GM12878 (cell line): ENCODE measurements at places on chromosomes 4 and X. TPM values are rescaled to one million over a fixed set of nuclear protein-coding genes. Genes with fewer than 3 reads are reported as not detected.
A peak's percentile ranks its signal among the peaks of the same experiment; 100 is the strongest.

GRCh38 chr4:6773616-6774540 lies 8.6 kb upstream of the KIAA0232 start:
- no peaks in the 10 kb centered on the region for H3K36me3 ChIP-seq
- DNase-seq, result no peak
- H3K4me3 ChIP-seq, result no peak overlapping the region
- H3K27ac ChIP-seq, result no peak overlapping the region

DNA sequence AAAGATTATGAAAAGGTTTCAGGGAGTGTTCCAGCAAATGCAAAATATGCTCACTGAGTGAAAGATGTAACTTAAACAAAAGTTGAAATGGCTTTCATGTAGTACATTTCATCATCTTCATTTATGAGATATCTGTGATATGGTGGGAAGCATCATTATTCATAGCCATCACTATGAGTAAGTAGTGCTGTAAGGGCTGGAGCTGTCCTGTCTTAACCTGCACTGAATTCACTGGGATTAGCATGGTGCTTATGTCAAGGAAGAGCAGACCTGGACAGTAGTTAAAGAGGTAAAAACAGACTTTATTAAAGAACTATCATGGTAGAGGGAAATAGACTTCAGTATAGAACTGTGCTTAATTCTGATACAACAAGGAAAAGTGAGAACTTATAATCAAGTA lies 1347.3 kb downstream of the RPA4 start:
- no peak for DNase-seq
- H3K27me3 ChIP-seq, result no peaks in the 10 kb centered on the region
- H3K27ac ChIP-seq, result no peak overlapping the region
- no peak overlapping the region for H3K4me3 ChIP-seq
- H3K4me1 ChIP-seq, result no peaks in the 10 kb centered on the region
- no peaks in the 10 kb centered on the region for H3K36me3 ChIP-seq

Gene MAGED1
- total RNA-seq, result 119 and 128 TPM in 2 replicates

DNA sequence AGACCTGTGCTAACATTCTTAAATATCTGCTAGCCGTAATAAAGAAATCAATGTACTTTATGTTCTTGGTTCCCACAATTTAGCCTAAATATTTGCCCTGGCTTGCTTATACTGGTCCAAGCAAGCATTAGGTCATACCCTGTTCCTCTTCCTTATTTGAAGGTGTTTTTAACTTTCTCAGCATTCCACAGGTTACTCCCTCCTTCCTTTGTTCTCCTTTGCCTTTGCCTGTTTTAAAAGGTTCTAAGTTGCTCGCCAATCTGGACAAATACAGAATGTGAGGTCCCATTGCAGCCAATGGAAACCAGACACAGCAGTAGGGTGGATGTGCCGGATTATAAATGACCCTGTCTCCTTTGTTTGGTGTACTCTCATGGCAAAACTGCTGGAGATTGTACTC lies 436.8 kb upstream of the PCDH7 start:
- no peak overlapping the region for H3K4me3 ChIP-seq
- no peaks in the 10 kb centered on the region for H3K36me3 ChIP-seq
- DNase-seq, result no peak
- no peaks in the 10 kb centered on the region for H3K4me1 ChIP-seq

Gene KLHL34
- total RNA-seq, result not detected in 2 replicates

DNA sequence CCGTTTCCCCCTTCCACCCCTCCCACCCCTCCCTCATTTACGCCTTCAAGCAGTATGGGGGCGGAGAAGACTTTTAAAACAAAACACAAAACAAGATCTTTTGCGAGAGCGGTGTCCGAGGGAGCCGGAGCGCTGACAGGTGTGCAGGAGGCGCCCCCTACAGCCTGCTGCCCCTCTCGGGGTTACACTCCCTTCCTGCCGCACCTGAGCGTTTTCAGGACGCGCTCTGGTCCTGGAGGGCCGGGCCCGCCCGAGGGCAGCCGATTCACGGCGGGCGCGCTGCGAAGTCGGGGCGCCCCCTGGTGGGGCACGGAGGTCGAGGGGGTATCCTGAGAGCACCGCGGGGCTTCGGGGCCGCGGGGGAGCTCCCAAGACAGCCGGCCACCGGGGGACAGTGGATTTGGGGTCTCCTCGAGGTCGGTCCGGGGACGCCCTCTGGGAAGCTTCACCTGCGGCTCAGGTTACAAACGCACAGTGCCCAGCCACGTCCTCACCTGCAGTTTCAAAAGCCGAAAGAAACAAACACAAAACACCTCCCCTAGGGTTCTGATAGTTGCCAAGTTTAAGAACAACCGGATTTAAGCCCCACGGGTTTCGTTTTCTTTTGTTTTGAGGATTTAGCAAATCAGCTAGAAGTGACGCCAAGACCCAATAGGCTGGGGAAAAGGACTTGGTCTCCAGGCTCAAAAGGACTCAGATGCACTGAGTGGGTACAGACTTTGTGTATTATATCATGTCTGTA lies 8.0 kb upstream of the NEUROG2 start:
- H3K36me3 ChIP-seq, result no peaks in the 10 kb centered on the region
- no peak overlapping the region for H3K27ac ChIP-seq
- H3K27me3 ChIP-seq, result no peaks in the 10 kb centered on the region; the same call in 1 of the 2 replicates
- peaks cover 3% of the 10 kb centered on the region for H3K4me1 ChIP-seq
- H3K4me3 ChIP-seq, result peak overlapping the region; percentile 73; the same call in 1 of the 2 replicates
- DNase-seq, result no peak

- H3K4me1 ChIP-seq, result peaks cover 28% of the 10 kb centered on the region
- DNase-seq, result peak; percentile 42
Measured at GRCh38 chr4:138405934-138406567, 163.9 kb upstream of the SLC7A11 start.

- H3K4me3 ChIP-seq, result no peak overlapping the region
- H3K27ac ChIP-seq, result no peak overlapping the region
- no peaks in the 10 kb centered on the region for H3K36me3 ChIP-seq
- no peak for DNase-seq
- H3K27me3 ChIP-seq, result no peaks in the 10 kb centered on the region
Measured at GRCh38 chrX:154502098-154502497, 11.7 kb upstream of the SLC10A3 start.

DNA sequence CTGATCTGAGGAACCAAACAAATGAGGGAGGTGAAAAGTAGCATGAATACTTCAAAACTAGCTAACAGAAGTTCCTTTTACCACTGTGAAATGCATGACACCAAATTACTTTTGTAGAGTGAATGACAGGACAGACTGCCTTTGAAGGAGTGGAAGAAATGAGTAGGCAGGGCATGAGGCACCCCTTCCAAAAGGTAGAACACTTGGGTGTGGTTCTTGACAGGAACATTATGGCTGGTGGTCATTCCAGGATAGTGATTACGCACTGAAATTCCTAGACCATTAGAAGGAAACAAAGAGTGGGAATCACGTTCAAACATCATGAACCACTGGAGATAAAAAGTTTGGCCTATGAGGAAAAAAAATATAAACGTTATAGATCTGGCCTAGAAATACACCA lies 4.9 kb downstream of the HUWE1 start:
- no peaks in the 10 kb centered on the region for H3K27me3 ChIP-seq
- no peak overlapping the region for H3K27ac ChIP-seq
- no peaks in the 10 kb centered on the region for H3K4me1 ChIP-seq
- no peak for DNase-seq
- peaks cover 4% of the 10 kb centered on the region; the same call in 1 of the 2 replicates for H3K36me3 ChIP-seq

DNA sequence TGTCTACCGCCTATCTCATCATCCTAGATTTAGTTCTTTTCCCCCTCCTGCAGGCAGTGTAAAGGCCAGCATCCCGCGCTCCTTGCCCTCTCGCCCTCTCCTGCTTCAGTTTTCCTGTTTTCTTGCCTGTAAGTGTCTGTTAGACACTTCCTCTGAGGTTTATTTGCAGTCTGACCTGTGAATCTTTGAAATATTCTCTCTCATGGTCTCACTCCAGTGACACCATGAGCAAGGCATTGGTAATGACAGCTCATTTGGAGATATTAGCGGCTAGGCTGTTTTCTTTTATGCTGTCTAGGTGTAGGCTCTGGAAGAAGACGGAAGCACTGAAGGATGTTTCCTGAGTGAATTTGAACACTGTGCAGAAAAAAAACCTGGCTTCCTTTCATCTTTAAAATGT lies 179.6 kb downstream of the KDR start:
- H3K27ac ChIP-seq, result no peak overlapping the region
- H3K4me3 ChIP-seq, result no peak overlapping the region
- no peaks in the 10 kb centered on the region for H3K4me1 ChIP-seq
- H3K27me3 ChIP-seq, result no peaks in the 10 kb centered on the region
- no peak for DNase-seq

- DNase-seq, result no peak
- no peak overlapping the region for H3K4me3 ChIP-seq
- no peaks in the 10 kb centered on the region for H3K36me3 ChIP-seq
- H3K27me3 ChIP-seq, result peaks cover 6% of the 10 kb centered on the region
- no peak overlapping the region for H3K27ac ChIP-seq
- no peaks in the 10 kb centered on the region for H3K4me1 ChIP-seq
Measured at GRCh38 chr4:41619161-41619560, 81.2 kb downstream of the LIMCH1 start.

Gene MAMLD1
- not detected in 2 replicates for total RNA-seq

Gene ASB5
- not detected in 2 replicates for total RNA-seq

DNA sequence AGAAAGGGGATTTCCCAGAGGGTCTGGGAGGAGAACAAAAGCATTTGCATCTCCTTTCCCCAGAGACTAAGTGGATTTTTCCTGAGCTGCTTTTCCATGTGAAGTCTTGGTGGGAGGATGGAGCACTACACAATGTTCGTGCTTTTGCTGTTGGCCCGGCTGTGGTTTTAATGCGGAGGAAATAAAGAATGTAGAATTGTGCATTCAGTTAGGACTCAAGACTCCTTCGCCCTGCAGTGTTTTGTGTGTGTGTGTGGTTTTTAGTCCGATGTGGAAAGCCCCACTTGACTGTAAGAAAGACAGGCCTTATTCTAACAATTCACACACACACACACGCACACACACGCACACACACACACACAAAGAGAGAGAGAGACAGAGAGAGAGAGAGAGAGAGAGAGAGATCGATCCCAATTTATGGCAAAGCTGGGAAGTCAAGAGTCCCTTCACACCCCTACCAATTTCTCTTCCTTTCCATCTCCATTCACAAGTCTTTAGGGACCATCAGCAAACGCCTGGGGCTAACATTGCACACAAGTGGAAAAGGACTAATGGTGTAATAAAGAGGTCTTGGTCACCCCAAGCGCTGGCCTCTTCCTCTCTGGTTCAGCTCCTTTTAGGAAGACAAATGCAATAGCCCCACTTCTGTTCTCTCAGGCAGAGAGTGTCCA lies 44.2 kb downstream of the CLDN34 start:
- peaks cover 9% of the 10 kb centered on the region for H3K4me1 ChIP-seq
- H3K36me3 ChIP-seq, result no peaks in the 10 kb centered on the region
- H3K27me3 ChIP-seq, result no peaks in the 10 kb centered on the region
- no peak overlapping the region; the same call in 1 of the 2 replicates for H3K4me3 ChIP-seq

- H3K36me3 ChIP-seq, result no peaks in the 10 kb centered on the region
- H3K4me1 ChIP-seq, result peaks cover 20% of the 10 kb centered on the region
- H3K27ac ChIP-seq, result peak within 1 kb of the TSS; percentile 98
- peak within 1 kb of the TSS; percentile 87 for H3K4me3 ChIP-seq
- DNase-seq, result peak; percentile 96
- no peaks in the 10 kb centered on the region for H3K27me3 ChIP-seq
Measured at GRCh38 chr4:112636688-112637551, at the start of the genes LARP7 and ZGRF1. TSS of gene LARP7 (plus strand) at chr4:112637143. CDS start at chr4:112644670, 7,527 bp downstream. TSS of gene ZGRF1 (minus strand) at chr4:112636909. CDS start at chr4:112633176, 3,733 bp downstream.

Gene ENPP6
- 0.72 TPM in 1 of 2 replicates, not detected in the other for total RNA-seq

Gene HPGDS
- total RNA-seq, result not detected in 2 replicates

Gene GSX2
- 0.32 and 0.54 TPM in 2 replicates for total RNA-seq

DNA sequence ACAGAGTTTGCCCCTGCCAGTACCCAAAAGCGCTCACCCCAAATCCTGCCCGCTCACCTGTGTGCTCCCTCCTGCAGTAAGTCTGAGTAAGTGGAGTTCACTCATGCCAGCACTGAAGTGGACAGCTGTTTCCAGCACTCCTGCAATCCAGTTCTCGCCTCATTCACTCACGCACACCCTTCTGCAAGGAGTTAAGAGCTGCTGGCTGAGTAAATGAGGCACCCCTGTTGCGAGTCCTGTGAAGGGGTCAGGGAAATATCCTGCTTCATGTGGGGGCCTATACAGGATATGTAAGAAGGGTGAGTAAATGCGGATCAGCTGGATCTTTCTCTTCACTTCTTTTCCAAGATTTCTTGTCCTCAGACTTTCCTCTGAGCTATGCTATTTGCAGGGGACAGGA lies 23.5 kb downstream of the CXCL8 start:
- DNase-seq, result no peak
- H3K27me3 ChIP-seq, result no peaks in the 10 kb centered on the region
- H3K36me3 ChIP-seq, result no peaks in the 10 kb centered on the region
- no peaks in the 10 kb centered on the region for H3K4me1 ChIP-seq
- no peak overlapping the region for H3K27ac ChIP-seq
- H3K4me3 ChIP-seq, result no peak overlapping the region

GRCh38 chrX:3415011-3415410 lies 68.6 kb upstream of the MXRA5 start:
- no peak overlapping the region for H3K27ac ChIP-seq
- DNase-seq, result no peak
- no peaks in the 10 kb centered on the region for H3K27me3 ChIP-seq
- H3K4me1 ChIP-seq, result no peaks in the 10 kb centered on the region

Gene TLR1
- total RNA-seq, result 22.4 and 22.9 TPM in 2 replicates

- no peaks in the 10 kb centered on the region for H3K4me1 ChIP-seq
- H3K4me3 ChIP-seq, result no peak overlapping the region
- H3K36me3 ChIP-seq, result no peaks in the 10 kb centered on the region
- no peak overlapping the region for H3K27ac ChIP-seq
Measured at GRCh38 chr4:141022111-141022695, 111.1 kb downstream of the RNF150 start.

Gene ANOS1
- total RNA-seq, result 0.05 and 0.08 TPM in 2 replicates

Gene RBM46
- total RNA-seq, result not detected in 2 replicates

DNA sequence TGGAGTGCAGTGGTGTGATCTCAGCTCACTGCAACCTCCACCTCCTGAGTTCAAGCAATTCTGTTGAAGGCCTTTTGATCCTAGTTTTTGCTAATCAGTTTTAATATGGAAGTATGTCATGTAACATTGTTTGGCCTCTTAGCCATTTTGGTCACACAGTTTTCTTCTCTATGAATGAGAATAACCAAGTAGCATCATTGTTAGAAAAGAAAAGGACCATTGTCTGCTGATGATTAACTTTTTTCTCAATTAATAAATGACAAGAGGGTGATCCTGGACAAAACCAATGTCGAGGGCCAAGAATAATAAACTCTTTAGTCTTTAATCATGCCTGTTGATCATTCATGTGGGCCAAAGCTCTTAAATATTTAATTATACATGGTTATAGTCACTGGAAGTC lies 289.3 kb upstream of the MAGEB2 start:
- H3K27ac ChIP-seq, result no peak overlapping the region
- H3K4me1 ChIP-seq, result no peaks in the 10 kb centered on the region
- DNase-seq, result no peak
- H3K27me3 ChIP-seq, result no peaks in the 10 kb centered on the region

DNA sequence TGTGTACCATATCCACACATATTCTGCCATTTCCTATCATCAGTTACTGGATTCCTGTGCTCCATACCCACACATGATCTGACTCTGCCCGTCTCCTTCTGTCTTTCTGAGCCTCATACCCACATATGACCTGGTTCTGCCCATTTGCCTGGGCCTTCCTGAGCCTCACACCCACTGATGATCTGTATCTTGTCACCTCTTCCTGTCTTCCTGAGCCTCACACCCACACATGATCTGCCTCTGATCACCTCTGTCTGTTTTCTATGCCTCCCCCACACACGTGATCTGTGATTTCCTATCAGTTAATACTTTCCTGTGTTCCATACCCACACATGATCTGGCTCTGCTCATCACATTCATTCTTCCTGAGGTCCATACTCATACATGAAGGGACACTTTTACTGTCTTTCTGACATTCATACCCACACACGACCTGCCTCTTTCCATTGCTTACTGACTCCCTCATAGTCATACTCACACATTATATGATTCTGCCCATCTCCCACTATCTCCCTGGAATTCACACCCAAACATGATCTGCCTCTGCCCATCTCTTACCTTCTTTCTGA lies 32.5 kb downstream of the SCML1 start:
- no peaks in the 10 kb centered on the region for H3K36me3 ChIP-seq
- no peaks in the 10 kb centered on the region for H3K27me3 ChIP-seq
- no peak overlapping the region for H3K4me3 ChIP-seq
- DNase-seq, result no peak
- no peaks in the 10 kb centered on the region for H3K4me1 ChIP-seq
